ENCODE measurements at places on chromosomes 11 and 22. TPM values are rescaled to one million over a fixed set of nuclear protein-coding genes. Genes with fewer than 3 reads are reported as not detected.

CADM1 gene
- 58.0 TPM for total RNA-seq

SHISAL1 gene
- total RNA-seq, result 4.0 TPM

OR10G4 gene
- total RNA-seq, result not detected

GRCh38 chr22:49344161-49344560, 483.5 kb downstream of the BRD1 start:
- no peak for DNase-seq

- no peak for DNase-seq
These were observed 7.1 kb upstream of the FLI1 start for GRCh38 chr11:128686745-128687177.

DNA sequence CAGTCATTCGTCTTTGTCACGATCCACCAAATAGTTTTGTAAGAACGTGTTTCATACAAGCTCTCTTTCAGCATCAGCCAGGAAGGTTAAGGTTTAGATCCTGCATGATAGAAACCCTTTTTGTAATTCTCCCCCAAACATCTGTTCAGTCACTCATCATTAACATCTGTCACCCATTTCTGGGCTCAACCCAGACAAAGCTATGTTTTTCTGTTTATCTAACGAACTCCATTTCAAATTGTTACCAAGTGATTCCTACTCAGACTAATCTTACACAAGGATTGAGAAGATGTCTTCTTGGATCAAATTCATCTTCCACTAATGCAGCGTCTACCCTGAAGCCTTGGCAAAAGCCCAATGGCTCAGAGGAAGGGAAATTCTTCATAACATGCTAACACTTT, 58.8 kb downstream of the FZD4 start:
- no peak for DNase-seq
